Frontal cortex (tissue), 4 donors: ENCODE measurements at places on chromosomes 13 and 19.

GRCh38 chr13:36888645-36889044, 31.4 kb downstream of the SMAD9 start:
- DNase-seq, result no peak

DNA sequence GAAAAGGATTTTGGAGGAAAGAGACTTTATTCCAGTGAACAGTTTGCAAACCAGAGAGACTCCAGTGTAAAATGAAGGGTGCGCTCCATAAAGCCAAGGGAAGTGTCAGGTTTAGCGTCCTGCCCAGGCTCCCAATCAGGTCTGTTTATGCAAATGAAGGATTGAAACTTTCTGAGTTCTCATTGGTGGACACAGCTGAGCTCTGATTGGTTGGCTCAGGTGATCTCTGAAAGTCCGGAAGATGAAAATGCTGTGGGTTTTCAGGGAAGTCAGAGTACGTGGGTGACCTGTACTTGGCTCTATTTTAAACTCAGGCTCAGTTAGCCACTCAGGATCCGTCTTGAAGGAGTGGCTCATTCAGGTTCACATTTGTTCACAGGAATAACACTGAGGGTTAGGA, 28.7 kb upstream of the CD33 start:
- no peak for DNase-seq

GRCh38 chr13:91031508-91031907, 316.0 kb upstream of the MIR17HG start:
- DNase-seq, result no peak

- no peak for DNase-seq
These were observed 106.2 kb downstream of the PTPRS start for GRCh38 chr19:5234412-5234811.

GRCh38 chr13:40996426-40997092, 22.6 kb downstream of the ELF1 start:
- DNase-seq, result no peak

DNA sequence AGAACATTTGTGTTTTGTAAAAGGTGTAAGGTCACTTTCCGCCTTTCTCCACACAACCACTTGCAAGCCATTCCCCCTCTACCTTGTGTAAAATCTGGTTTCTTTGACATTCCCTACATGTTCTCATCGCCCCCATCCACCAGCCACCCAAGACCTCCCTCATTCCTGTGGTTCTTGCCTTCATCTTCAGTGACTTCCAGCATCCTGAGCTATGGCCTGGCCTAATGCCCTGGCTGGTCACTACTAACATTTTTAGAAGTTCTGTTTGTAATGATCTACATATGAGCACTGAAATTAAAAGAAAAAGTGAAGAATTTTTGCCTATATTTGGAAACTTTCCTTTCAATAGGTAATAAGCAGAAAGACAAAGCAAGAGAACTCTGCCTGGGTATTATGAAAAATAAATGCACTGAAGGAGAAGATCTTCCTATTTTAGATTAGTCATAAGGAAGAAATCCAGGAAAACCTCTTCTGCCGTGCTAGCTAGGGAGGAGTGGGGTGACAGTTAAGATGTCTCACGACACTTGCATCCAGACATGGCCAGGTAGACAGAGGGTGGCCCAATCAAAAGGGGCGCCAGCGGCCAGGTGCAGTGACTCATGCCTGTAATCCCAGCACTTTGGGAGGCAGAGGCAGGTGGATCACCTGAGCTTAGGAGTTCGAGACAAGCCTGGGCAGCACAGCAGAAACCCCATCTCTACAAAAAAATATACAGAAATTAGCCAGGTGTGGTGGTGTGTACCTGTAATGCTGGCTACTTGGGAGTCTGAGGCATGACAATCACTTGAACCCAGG, 28.1 kb upstream of the MPHOSPH8 start:
- no peak for DNase-seq

- DNase-seq, result no peak
These were observed 6.0 kb upstream of the CTU1 start for GRCh38 chr19:51114087-51114729.

DNA sequence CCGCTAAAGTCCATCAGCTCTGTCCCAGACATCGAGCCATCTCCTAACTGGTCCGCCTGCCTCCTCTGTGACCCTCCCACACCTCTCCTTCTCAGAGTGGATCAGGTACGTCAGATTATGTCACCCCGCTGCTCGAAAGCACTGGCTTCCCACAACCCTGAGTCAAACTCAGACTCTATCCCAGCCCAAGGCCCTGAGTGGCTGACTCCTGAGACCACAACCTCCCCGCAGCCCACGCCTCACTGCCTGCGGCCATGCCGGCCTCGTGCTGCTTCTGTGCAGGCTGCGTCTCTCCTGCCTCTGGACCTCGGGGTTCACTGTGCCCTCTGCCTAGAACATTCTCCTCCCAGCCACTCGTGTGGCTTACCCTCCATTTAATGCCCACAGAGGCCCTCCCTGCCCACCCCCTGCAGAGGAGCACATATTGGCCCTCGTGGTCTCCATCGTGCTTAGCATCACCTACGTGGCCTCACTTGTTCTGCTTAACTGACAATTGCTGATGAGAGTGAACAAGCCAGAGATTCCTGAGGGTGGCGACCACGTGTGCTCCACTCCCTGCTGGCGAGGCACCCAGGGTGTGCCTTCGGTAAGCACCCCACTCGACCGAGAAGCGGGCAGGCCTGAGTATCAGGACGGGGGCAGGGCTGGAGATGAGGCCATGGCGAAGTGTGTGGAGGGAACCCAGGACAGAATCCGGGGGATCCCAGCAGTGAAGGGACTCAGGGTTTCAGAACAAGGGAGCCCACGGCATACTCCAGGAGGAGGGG, 13.5 kb upstream of the FKRP start:
- no peak for DNase-seq

- DNase-seq, result no peak
These were observed 8.2 kb downstream of the PHF11 start for GRCh38 chr13:49503951-49504350.

DNA sequence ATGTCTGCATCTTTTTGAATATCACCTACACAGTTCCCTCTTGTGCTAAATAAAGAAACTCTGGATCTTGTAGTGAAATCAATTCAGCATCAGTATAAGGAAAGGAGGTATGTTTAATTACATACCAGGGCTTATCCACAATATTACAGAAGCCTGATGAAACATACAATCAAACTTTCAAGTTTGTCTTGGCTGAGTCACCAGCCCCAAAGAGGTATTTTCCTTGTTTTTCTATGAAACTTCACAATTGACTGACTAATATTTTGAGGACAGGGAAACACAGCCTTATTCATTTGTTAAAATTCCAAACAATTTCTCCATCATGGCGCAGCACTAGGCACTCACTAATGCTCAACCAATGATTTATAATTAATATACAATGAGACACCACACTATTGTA, 952.4 kb downstream of the PCDH17 start:
- no peak for DNase-seq

DNA sequence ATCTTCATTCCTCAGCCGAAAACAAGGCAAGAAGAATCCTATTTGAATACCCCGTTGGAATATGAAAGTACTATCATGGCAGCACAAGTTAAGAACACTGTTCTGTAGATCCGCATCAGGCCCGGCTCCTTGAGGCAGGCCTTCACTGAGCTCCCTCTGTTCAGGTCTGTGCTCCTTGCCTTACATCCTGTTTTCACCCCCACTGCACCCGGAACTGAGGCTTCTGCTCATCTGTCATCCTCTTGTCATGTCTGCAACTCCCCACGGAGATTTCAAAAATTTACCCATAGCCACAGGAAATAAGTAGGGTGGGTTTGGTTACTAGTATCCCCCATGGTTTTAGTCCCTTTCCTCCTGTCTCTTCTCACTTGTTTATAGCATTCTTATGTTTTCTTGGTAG, 861.9 kb downstream of the GPC5 start:
- DNase-seq, result no peak

DNA sequence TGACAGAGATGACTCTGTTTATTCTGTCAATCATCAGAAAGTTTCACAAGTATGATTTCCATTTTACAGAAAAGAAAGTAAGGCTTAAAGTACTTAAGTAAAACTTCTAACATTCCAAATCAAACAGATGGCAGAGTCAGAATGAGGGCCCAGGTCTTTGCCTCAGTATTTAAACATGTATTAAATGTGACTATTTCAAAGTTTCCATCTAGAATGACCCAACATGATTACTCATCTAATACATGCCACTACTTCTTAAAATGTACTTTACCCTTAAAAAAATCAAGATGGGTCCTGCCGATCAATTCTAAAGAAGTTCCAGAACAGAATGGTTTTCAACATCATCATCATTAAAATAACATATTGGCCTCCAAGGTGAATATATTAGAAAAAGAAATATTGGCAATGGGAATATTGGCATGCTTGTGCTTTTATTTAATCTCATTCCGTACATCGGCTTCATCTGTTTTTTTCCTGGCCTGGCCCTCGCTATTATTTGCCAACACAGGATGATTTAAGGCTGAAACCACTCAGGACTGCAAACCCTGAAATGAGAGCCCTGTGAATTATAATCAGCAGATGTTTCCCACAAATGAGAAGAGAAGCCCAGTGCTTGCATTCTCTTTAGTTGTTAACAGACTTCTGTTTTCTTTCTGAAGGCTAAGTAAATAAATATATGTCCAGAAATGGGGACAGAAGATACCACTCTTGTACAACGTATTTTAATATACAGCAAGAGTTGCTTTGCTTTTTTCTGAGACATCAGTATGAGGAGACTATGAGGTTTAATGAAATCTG, 340.0 kb downstream of the DNAJC15 start:
- no peak for DNase-seq

GRCh38 chr13:44557986-44558385, 18.1 kb downstream of the TSC22D1 start:
- DNase-seq, result no peak

DNA sequence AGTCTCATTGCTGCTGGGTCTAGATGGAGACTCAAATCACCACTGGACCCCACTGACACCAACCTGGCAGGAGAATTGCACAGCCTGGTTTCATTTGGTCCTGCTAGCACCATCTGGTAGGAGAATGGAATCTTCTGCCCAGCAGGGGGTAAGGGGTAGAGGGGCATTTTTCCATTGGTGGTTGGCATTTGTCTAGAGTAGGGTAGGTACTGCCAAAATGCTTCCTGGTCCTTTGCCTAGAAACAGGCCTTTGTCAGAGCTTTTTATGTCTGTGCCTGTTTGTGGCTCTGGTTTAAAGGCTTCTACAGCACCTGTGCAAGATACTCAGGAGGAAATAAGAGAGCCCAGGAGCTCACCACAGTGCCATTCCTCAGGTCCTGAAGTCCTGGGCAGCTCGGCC, 121.3 kb downstream of the KCTD12 start:
- no peak for DNase-seq

DNA sequence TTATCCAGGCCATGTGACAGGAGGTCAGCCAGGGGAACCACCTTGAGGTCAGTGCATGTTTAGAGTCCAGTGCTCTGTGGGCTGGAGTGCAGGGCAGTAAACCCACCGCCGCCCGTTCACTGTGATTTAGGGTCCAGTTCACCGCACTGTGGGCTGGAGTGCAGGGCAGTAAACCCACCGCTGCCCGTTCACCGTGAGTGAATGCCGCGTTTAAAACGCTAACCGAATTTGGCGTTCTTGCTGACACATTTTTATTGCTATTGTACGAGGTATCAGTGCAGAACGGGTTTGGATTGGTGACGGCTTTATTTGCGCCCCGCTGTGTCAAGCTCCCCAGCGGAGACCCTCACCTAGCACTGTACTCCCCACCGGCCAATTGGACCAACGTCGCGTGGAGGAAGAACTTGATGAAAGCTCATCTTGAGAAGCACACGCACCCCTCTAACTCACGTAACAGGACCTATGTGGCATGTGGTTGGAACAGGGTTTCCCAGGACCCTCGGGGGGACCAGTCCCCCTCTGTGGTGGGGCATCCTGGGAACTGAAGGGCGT, 27.9 kb downstream of the C13orf46 start:
- DNase-seq, result no peak

DNA sequence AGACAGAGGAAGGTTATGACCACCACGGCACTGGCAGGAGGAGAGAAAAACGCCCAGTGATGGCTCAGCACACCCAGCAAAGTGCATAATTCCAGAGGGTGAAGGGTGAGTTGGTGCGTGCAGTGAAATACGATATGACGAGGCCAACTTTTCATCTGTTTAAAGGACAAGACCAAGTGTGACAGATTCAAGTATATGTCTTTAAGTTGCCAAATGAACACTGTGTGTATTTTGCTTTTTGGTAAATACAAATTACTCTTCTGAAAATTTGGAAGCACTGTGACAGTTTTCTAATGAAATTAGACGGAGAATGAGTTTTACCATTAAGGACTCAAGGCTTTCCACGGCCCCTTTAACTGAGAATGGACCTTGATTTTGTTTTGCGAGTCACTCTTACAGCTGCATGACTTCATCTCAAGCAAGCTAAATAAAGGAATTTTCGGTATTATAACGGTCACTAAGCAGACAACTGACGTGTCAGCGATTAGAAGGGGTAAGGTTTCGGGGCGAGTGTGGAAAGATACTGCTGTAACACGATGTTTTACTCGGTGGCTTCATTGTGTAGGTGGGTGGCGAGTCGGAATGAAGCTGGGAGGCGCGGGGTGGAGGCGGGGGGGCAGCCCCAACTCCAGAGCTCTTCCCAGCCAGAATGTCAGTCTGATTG, 22.8 kb downstream of the COL4A2 start:
- no peak for DNase-seq

DNA sequence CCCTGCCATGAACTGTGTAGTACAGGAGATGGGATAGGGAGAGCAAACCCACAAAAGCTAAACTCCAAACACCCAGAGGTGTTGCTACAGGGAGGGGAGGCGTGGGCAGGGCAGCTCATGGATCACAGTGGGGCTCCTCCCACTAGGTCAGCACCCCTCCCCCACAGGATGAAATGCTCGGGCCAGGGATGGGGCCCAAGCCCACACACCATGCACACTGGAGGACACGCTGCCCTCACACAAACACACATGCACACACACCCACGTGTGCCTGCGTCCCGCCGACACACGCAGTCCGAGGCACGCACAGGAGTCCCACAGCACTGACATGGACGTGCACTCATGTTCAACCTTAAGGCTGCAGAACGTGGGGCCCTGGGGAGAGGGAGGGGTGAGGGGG, 6.0 kb upstream of the CCNP start:
- DNase-seq, result no peak

GRCh38 chr13:32588736-32589135, 2.5 kb downstream of the PDS5B start:
- no peak for DNase-seq

- DNase-seq, result peak; percentile 79
These were observed 9.1 kb downstream of the ARID3A start for GRCh38 chr19:934865-935479.

GRCh38 chr13:97506511-97506910, 72.5 kb downstream of the RAP2A start:
- no peak for DNase-seq

DNA sequence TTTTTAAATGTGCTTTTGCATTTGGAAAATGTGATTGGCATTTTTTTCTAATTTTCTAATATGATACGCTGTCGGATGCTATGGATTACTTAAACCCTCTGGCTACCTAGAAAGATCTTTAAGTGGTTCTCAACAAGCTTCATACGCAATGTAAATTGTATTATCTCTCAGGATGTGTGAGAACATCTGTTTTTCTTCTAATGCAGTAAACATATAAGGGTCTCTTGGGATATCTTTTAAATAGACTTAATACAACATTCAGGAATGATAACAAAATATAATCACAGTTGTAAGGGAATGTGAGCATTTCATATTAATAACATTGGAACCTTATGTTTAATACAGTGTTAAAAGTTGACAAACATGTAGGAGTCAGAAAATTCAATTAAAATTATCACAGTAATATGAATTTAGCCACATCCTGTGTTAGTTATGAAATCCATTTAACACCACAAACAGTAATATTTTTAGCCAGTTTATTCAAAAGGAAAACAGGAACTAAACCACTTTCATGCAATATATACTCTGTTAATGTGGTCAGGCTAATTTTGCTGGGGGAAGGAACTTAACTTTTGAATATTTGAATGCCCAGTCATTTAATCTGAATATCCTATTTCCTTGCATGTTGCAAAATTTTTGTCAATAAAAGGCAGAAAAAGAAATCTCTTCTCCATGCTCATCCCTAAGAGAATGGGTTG, 15.0 kb upstream of the ALOX5AP start:
- DNase-seq, result no peak
